ENCODE measurements at places on chromosomes 12 and 14.

DNA sequence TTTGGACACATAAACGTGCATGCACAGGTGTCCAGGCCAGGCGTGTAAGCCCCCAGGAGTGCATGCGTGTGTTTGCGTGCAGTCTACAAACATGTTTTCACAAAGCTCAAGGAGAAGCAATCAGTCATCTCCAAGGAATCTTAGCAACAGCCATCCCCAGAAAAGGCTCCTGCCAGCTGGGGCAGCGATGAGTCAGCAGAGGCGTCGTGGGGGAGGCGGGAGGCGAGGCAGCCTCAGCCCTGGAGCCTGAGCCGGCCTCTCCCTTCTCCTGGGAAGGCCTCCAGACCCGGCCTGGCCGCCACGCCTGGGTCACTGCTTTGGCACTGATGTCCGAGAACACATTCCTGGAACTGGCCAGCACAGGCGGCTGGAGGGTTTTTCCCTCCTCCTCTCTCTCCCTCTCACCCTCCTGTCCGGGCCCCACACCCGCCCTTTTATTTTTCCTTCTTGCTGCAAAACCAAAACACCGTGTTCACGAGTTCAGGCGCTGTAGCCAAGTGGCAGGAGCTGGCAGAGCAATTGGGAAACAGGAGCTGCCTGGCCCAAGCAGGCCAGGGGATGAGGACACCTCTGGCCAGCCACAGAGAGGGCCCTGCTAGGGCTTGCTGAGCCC lies 92.7 kb downstream of the LRRC74A start:
- DNase-seq, result no peak

- DNase-seq, result no peak
Observed at GRCh38 chr14:70822530-70823185, 13.3 kb upstream of the MAP3K9 start.

DNA sequence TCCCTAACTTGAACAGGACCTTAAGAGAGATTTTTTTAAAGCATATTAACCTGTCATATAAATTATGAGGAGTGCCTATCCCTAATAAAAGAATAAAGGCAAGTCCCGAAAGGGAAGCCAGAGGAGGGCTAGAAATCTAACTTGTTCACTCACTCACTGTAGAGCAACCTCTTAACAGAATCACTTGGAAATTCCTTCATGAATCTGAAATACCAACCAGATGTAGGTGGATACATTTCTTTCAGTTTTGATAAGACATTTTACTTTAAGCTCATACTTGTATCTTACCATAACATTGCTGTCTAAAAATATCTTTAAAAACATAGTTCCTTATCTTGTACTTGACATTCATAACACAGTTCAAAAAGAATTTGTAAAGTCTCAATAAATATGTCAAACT lies 25.7 kb downstream of the NTN4 start:
- no peak for DNase-seq

GRCh38 chr12:4270831-4271716 lies 2.5 kb upstream of the CCND2 start:
- DNase-seq, result peak; percentile 26

DNA sequence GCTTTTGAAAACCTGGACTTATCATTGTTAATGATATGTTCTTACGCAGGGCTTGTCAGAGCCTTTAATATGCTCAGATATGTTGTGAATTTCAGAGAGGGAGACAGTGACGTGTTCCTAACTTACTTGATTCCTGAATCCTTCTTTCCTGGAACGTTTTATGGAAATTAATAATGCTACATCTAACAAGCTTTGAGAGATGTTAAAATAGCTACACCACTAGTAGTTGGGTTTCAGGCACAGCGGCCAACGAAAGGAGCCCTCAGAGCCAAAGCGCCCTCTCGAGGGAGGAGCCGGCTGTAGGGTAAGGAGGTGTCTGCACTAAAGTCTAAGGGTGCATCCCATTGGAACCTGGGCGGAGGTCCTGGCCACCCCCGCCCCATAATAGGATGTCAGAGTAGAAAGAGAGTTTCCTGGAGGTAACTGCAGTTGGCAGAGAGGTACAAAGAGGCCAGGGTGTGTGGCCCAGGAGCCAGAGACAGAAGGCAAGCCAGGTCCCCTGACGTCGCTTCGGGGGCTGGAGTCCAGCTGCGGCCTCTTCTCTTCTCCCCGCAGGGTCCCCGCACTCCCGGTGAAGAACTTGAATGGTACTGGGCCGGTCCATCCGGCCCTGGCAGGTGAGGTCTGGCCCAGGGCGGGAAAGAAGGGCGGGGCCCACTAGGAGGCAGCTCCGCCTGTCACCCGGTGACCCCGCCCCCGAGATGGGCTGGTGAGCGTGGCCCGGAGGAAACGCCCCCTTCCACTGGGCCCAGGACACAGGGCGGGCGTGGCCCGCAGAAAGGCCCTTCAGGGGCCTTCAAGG lies 36.3 kb downstream of the DTX1 start:
- DNase-seq, result no peak

GRCh38 chr12:104805186-104805585 lies 152.9 kb downstream of the SLC41A2 start:
- no peak for DNase-seq

- peak; percentile 97 for DNase-seq
Observed at GRCh38 chr14:104826189-104826860, 25.4 kb downstream of the ZBTB42 start.

DNA sequence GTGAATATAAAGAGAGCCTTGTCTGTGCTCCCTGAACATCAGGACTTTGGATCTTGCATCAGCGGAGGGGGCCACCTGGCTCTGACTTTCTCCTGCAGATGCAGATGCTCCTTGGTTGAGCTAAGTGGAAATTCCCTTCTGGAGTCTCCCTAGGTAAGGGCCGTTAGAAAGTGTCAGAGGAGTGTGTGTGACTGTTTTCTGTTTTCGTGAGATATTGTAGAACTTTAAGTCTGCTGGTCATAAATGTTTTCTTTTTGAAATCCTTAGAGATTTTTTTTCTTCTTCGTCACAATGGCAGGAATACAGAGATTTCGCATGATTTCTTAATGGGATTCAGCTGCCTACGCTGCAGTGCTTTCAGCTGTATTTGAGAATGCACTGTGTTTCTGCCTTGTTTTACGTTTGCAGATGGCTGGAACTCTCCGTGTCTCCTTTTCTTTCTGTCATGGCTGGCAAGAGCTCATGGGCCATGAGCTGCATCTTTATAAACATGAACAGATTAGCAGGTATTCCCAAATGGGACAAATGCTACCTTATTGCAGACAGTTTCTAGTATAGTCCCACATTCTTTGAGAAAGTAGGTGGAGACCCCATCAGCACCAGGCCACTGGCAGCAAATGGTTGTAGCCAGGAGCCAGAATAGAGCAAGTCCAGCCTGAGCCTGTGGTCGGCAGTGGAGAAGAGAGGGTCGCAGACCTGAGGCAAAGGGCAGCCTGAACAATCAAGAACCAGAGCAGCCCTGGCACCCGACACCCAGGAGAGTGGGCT lies 76.2 kb upstream of the FRMD6 start:
- DNase-seq, result no peak

DNA sequence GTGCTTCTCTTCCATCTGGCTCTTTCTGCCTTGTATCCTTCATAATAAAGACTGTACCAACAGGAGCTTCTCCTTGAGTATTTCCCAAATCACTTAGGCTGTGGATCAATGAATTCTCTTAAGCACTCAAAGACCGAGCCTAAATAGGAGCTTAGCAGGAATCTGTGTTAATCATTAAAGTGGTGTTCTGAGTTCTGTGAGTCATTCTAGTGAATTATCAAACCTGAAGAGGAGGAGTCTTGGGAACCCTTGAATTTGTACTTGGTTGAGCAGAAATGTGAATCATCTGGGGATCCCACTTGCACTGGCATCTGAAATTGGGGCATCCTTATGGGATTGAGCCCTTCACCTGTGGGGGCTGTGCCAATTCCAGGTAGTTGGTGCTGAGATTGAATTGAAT lies 946.2 kb downstream of the BCL11B start:
- DNase-seq, result no peak

DNA sequence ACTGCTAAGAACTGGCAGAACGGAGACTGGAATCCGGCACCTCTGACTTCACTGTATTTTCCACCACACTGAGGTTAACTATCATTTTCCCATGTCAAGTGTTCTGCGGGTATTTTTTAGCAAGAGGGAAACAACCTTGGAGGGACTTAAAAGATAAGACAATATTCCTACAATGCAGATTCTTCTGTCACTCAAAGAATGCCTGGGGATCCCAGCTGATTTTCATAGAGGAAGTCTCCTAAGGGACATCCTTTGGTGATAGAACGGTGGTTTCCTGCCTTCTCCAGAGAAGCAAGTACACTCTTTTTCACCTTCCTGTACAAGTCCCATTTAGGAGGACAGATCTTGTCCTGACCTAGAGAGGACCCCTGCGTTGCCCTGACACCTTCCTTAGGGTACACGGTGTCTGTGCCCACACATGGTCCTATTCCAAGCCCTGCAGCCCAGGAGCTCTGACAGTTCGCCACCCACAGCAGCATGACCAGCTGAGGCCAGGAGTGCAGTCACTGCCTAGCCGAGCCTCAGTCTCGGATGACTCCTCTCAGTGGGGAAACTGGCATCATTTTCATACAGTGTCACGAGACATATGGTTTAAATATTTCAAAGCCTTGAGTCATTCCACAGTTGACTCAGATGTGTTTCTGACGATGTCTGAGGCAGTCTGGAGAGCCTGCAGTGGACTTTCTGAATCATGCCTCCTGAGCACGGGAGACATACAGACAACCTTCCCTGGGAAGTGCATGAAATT lies 181.3 kb upstream of the FKBP4 start:
- no peak for DNase-seq

GRCh38 chr14:91872517-91873470 lies 5.5 kb upstream of the TC2N start:
- DNase-seq, result peak; percentile 26

GRCh38 chr12:78343657-78344056 lies 513.0 kb downstream of the NAV3 start:
- no peak for DNase-seq

GRCh38 chr12:5921027-5921909 lies 23.8 kb downstream of the ANO2 start:
- DNase-seq, result no peak

DNA sequence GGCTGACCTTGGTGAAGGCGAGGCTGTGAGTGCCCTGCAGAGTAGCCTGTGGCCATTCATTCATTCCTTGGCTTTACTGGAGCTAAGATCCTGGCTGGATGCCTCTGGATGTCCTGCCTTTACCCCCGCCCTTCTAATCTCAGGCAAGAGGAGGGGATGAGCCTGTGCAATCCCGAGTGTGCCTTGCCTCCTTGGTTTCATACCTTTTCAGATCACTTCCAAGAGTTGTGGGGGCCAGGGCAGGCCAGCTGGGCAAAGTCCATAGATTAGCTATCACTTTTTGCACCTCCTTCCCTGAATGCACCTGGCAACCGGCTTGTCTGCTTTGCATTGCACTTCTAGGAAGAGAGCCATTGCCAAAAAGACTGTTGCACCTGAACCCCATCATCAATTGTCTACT lies 1.5 kb downstream of the VRTN start:
- no peak for DNase-seq

GRCh38 chr12:15648558-15648957 lies 140.6 kb downstream of the EPS8 start:
- DNase-seq, result no peak

- no peak for DNase-seq
Observed at GRCh38 chr12:46237371-46238045, 31.3 kb downstream of the SLC38A1 start.

DNA sequence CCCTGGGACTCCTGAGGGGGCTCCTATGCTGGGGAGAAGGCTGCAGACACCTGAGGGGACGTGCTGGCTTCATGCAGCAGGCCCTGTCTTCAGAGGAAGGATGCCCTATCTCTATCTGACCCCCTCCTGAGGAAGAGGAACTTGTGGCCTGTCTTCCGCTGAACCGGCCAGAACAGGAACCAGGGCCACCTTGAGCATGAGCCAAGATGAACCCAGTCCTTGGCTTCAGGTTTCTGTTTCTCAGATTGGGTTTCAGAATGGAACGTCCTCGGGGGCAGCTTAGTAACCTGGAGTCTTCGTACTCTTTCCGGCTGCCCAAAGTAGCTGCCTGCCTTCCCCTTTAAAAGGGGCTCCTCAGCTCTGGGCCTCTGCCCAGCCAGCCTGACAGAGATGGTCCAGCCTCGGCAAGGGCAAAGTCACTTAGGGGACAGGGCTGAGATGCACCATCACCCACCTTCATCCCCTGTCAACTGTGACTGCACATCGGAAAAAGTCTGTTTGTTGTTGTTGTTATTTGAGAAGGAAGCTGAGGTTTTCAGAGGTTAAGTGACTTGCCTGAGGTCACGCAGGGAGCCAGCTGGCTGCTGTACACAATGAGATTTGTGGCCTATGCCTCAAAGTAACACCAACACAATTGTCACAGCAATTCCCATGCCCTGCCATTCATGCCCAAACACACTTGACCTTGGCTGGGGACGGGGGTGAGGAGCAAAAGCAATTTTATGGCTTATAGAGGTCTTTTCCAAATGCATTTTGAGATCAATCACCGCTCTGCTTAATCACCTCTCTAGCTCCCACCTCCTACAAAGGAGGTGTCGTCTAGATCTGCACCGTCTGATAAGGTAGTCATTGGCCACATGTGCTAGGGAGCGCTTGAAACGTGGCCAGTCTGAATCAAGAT lies 13.4 kb downstream of the ASB2 start:
- DNase-seq, result no peak

GRCh38 chr14:100767788-100768536 lies 41.3 kb downstream of the DLK1 start:
- no peak for DNase-seq

- no peak for DNase-seq
Observed at GRCh38 chr14:55807881-55808379, 227.9 kb downstream of the KTN1 start.

DNA sequence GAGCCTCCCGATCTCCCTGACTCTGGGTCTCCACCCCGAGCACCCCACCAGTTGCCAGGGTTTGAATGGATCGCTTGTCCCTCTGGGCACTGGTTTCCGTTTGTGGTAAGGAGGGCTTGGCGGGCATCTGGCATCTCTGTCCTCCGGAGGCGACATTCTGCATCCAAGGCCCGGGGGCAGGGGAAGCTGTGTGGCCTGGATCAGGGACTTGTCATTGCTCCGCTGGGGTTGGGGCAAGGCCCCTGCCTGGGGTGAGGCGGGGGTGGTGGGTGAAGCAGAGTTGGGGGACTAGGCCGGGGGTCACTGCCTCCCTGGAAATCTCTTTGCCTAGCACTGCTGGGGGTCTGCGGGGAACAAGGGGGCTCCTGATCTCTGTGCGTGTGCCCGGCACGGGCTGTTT lies 30.2 kb downstream of the KIF26A start:
- no peak for DNase-seq

GRCh38 chr12:26369588-26369987 lies 174.2 kb downstream of the SSPN start:
- no peak for DNase-seq

DNA sequence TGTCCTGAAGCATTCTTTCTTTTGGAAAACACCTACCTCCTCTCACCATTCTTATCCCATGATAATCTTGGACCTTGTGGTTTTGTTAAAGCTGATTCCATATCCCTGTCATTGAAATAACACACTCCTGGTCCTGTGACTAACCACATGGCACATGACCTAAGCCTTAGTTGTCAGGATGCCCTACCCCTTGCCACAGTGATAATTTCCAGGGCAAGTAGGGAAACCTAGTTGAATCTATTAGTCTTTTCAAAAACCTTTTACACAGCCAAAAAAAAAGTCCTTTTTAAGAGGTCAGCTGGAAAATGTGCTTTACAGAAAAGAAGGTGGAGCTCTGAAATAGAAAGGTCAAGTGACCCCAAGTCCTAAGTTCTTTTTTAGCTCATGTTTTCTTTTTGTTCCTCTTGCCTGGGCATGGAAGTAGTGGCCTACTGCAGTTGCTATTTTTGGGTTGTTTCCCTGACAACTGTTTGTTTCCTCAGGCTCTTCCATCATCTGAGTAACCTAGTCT lies 608.4 kb downstream of the LRFN5 start:
- DNase-seq, result no peak
